Temporal lobe (tissue), 4 donors: ENCODE measurements at places on chromosomes 2 and 18. TPM values are rescaled to one million over a fixed set of nuclear protein-coding genes. Genes with fewer than 3 reads are reported as not detected.

ACADL gene
- total RNA-seq = 4.7 TPM

RAMP1 gene
- total RNA-seq = 6.4 TPM

IGFBP5 gene
- total RNA-seq = 34.9 TPM

CRYGD gene
- total RNA-seq = 1.2 TPM

DDX1 gene
- total RNA-seq = 86.3 TPM

TMEM178A gene
- total RNA-seq = 23.4 TPM

KHK gene
- total RNA-seq = 5.9 TPM

VIT gene
- total RNA-seq = not detected

HRH4 gene
- not detected for total RNA-seq

NMUR1 gene
- total RNA-seq = under 0.01 TPM

CBLN2 gene
- 219 TPM for total RNA-seq

LNPK gene
- 48.9 TPM for total RNA-seq

AMER3 gene
- 26.8 TPM for total RNA-seq

RNU2-63P gene
- total RNA-seq = not detected

ARHGAP28 gene
- total RNA-seq = 16.2 TPM

SCN7A gene
- total RNA-seq = 0.98 TPM

STARD7 gene
- total RNA-seq = 115 TPM

CHRND gene
- not detected for total RNA-seq

SLC35G4 gene
- total RNA-seq = not detected

ANO7 gene
- 0.25 TPM for total RNA-seq
